ENCODE measurements at places on chromosomes 3 and 15. TPM values are rescaled to one million over a fixed set of nuclear protein-coding genes. Genes with fewer than 3 reads are reported as not detected.

DNA sequence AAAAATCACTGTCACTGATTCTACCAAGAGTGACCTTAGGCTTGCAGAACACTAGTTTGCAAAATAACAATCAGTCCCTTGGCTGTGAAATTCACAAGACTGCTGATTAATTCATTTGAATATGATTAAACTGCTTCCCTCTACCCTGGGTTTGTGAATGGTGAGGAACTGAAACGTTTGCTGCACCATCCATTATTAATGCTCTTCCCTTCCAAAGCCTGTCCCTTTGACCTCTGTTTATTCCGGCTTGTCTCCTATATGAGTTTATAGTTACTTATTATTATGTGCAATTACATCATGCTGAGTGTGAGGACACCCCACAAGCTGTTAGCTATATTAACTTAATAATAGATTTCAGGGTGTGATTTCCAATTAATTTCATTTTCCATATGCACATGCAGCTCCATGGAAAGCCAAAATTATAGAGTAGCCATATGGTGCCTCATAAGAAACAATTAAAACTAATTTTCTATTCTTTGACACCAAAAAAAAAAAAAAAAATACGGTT is 96.5 kb downstream of the SUCLG2 start:
- no peak for DNase-seq

GRCh38 chr3:157335233-157336076 is 101.2 kb upstream of the PTX3 start:
- peak; percentile 89 for DNase-seq

GRCh38 chr3:8499181-8499611 is 2.4 kb upstream of the LMCD1 start:
- peak; percentile 51 for DNase-seq

The AADAC gene
- 0.49 TPM for total RNA-seq

The SKOR1 gene
- not detected for total RNA-seq

The PRTG gene
- 13.3 TPM for total RNA-seq

- peak; percentile 36 for DNase-seq
Measured at GRCh38 chr15:36529296-36530011, 50.0 kb upstream of the CDIN1 start.

- DNase-seq = no peak
Measured at GRCh38 chr3:131447349-131447748, 55.4 kb downstream of the MRPL3 start.

DNA sequence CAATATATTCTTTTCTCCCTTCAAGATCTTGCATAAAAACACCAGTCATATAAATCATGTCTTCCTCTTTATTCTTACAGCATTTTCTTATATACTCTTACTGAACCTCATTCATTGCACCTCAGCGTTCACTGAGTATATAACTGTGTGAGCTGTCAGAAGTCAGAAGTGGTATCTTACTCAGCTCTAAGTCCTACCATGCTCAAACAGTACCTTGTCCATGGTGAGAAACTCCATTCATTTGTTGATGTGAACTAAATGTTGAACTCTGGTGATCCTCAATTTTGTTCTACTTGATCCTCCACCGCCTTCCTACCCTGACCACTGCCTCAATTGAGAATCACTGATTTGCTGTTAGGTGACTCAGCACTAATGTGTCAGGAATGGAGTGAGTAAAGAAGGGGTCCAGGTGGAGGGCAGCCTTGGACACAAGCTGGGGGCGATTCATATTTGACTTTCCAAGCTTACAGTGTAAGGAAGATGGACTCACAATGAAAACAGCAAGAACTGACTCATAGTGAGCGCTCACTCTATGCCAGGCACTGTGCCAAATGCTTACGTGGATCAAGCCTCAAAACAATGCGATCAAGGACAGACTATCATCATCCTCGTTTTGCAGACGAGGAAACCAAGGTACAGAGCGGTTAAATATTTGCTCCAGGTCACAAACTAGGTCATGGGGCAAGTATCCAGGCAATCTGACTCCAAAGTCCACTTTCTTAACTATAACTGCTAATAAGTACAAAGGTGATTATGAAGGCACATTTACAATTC is 13.5 kb upstream of the ZFYVE19 start:
- DNase-seq = peak; percentile 91

The NRG4 gene
- not detected for total RNA-seq

DNA sequence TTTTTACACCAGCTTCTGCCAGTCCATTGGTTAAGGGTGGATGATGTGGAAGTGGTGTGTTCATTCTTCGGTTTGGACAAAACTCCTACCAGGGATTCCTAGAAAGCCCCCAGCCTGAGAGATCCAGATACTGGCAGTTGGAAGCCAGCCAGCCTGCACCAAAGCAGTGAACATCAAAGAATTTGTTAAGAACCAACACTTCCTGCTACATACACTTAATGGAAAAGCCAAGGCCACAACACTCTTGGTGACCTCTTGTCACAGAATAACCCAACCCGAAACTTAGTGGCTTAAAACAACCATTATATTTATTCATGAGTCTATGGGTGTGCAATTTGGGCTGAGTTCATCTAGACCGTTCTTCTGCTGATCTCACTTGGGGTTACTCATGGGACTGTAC is 42.9 kb upstream of the ADAMTS9 start:
- peak; percentile 10 for DNase-seq

- no peak for DNase-seq
Measured at GRCh38 chr3:18127174-18127858, 297.8 kb downstream of the SATB1 start.

DNA sequence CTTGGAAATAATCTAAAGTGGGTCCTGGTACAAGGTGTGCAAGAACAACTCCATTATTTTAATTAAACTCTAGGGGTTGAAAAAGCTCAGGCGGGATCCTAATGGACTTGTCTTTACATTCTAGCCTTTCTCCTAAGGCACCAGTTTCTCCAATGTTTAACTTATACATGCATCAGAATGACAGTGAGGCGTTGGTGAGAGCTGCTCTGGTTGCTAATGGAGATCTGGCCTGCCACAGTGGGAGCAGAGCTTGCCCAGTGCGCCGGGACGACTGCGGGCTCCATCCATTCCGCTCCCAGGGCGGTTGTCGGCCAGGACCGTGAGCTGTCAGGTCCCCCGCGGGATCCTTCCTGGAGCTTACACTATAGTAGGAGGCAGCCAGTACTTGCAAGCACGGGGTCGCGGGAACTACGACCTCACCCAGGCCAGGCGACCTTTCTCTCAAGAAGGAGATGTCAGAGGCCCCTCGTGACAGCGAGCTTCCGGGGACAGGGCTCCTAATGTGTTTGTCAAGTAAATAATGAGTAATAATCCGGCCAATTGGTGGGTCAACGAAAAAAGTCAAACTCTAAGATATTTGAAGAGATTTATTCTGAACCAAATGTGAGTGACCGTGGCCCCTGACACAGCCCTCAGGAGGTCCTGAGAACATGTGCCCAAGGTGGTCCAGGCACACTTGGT is 991 bp upstream of the HIGD1A start:
- peak; percentile 26 for DNase-seq

DNA sequence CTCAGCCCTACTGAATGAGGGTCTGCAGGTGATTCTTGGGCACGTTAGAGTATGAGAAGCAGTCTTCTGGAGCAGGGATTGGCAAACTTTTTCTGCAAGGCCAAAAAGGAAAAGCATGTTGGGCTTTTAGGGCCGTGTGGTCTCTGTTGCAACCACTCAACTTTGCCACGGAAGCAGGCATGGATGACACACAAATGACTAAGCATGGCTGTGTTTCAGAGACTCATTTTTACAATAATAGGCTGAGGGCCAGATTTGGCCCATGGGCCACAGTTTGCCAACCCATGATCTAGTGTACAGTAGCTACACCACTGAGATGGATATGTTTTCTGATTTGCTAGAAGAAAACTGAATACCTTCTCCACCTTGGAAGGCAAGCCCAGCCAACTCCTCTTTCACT is 66.1 kb upstream of the PRICKLE2 start:
- DNase-seq = peak; percentile 95

DNA sequence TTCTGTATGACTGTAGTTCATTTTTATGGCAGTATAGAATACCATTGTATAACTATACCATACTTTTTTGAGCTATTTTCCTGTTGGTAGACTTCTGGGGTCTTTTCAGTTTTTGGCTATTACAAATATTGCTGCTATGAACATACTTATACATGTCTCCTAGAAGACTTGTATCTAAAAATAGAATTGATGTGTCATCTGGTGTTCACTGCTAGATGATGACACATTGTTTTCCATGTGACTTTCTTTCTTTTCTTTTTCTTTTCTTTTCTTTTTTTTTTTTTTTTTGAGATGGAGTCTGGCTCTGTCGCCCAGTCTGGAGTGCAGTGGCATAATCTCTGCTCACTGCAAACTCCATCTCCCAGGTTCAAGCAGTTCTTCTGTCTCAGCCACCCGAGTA is 69.8 kb downstream of the SH3GL3 start:
- DNase-seq = peak; percentile 44

The EPHB1 gene
- 2.6 TPM for total RNA-seq

DNA sequence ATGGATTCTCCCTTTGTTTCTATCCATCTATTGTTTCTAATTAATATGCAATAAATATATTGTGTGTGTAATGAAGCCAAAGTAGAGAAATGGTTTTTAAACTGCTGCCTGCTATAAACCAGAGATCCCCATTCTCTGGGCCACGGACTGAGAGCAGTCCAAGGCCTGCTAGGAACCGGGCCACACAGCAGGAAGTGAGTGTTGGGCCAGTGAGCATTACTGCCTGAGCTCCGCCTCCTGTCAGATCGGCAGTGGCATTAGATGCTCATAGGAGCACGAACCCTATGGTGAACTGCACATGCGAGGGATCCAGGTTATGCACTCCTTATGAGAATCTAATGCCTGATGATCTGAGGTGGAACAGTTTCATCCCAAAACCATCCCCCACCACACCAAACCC is 85.2 kb upstream of the POMGNT2 start:
- DNase-seq = peak; percentile 14
